ENCODE measurements at places on chromosomes 7 and 10. TPM values are rescaled to one million over a fixed set of nuclear protein-coding genes. Genes with fewer than 3 reads are reported as not detected.

- DNase-seq = no peak
Measured at GRCh38 chr10:2974083-2974482, 93.3 kb upstream of the PFKP start.

- DNase-seq = no peak
Measured at GRCh38 chr10:45265996-45266395, 49.4 kb downstream of the OR13A1 start.

- DNase-seq = no peak
Measured at GRCh38 chr7:9022456-9022855, 589.0 kb downstream of the NXPH1 start.

GRCh38 chr10:60414877-60415585 is 25.4 kb upstream of the ANK3 start:
- DNase-seq = peak; percentile 77

- DNase-seq = no peak
Measured at GRCh38 chr10:5537684-5538083, 12.9 kb downstream of the CALML3 start.

- no peak for DNase-seq
Measured at GRCh38 chr10:101047961-101048892, 13.6 kb upstream of the KAZALD1 start.

DNA sequence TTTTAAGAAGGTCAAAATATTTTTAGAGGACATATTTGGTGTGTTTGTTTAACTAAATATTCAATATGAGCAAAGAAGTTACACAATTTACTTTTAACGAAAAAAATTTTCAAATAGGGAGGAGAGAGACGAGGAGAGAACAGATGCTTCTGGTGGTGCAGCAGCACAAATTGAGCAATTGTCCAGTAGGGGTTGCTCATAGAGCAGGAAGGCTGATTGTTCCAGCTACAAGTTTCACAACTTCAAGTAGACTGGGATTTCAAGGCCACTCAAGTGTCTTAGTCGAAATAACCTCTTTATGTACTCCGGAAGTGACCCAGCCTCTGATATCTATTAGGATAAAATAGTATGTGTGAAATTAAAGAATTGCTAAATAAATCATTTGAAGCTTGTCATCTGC is 197.9 kb downstream of the HDAC9 start:
- DNase-seq = peak; percentile 30

DNA sequence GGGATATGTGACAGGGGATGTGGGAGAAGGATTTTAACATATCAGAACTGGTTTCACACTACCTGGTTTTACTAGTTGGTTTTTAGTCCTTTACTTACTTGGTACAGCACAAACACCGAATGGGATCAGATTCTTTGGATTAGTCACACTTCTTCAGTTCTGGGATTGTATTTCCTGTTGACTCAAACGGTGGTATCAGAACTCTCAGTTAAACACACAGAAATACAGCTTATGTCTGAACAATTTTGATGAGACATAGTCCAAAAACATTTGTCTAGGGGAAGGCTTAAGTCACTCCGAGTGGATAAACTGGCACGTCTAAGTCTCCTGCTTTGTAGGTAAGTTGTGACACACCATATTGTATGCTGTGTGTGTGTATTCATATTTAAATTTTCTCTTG is 480.5 kb downstream of the PHTF2 start:
- no peak for DNase-seq

GRCh38 chr7:27875061-27875460 is 135.1 kb downstream of the TAX1BP1 start:
- DNase-seq = no peak

- DNase-seq = no peak
Measured at GRCh38 chr10:6200440-6200733, 2.3 kb upstream of the PFKFB3 start.

DNA sequence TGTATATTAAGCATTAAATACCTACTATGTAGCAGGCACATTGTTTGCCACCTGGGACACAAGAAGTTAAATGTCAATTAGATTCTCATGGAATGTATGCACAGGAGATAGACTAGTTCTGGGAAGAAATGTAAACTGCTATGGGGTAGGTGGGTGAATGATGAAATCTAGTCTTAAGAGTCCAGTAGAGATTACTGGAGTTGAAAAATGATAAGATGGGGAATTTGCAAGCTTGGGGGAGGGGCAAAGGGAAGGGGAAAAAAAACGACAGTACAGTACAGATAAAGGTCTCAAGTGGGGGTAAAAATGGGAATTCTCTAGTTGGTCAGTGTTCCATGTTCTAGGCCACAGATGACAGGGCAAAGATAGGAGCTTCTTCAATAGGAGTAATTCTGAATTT is 94.4 kb downstream of the ATE1 start:
- peak; percentile 62 for DNase-seq

GRCh38 chr10:510415-510881 is 179.0 kb downstream of the DIP2C start:
- peak; percentile 29 for DNase-seq

DNA sequence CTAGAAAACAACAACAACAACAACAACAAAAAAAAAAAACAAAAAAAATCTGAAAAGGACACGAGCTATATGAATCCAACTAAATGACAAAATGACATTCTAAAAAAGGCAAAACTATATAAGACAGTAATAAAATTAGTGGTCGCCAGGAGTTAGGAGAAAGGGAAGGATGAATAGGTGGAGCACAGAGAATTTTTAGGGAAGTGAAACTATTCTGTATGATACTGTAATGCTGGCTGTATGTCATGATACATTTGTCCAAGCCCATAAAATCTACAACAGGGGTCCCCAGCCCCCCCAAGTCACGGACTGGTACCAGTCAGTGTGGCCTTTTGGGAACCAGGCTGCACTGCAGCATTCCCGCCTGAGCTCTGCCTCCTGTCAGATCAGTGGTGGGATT is 2.8 kb upstream of the PUS7 start:
- DNase-seq = no peak

DNA sequence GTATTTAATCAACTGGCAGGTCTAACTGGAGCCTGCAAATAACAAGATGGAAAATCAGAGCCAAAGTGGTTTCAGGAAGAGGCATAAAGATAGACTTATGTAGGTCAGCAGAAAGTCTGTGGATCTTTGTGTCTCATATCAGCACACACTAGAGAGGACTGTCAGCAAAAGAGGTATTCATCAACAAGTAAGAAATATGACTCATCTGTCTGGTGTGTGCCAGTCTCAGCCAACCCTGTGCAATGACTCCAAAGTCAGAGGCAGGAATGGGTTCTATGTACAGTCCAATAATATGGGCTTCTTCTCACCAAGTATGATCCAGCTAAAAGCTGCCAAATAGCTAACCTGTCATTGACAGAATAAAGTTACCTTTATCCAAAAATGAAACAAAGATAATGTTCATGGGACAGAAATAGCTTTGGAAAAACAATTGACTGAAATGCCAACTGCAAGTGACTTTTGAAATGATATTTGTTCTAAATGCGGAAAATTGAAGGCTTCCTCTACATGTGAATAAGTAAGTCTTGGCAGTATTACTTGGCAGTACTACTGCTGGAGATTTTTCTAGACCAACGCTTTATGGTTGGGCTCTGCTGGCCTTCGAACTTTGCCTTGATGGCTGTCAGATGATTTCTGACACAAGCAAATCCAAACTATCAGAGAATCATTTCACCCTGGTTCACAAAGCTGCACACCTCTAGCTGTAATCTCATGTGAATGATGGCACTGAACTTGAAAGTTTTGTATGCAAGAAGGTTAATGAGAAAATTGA is 272.3 kb upstream of the SEMA3C start:
- DNase-seq = no peak

DNA sequence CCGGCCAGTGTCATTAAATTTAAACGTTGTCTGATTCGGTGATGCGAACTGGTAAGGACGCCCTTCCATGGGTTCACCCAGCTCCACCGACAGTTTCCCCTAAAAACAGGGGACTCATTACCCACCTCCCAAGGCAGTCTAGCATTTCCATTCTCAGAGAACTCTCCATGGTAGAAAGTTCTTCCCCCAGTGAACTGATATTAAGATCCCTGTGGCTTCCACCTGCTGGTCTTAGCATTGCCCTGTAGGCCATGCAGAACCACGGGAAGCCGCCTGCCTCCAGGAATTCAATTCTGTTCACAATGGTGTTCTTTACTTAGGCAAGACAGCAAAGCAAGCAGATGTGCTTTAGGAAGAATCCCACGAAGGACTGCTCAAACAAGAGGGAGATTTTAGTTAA is 128.9 kb upstream of the NANOS1 start:
- no peak for DNase-seq

GRCh38 chr10:95394161-95394880 is 103.5 kb upstream of the PDLIM1 start:
- no peak for DNase-seq

DNA sequence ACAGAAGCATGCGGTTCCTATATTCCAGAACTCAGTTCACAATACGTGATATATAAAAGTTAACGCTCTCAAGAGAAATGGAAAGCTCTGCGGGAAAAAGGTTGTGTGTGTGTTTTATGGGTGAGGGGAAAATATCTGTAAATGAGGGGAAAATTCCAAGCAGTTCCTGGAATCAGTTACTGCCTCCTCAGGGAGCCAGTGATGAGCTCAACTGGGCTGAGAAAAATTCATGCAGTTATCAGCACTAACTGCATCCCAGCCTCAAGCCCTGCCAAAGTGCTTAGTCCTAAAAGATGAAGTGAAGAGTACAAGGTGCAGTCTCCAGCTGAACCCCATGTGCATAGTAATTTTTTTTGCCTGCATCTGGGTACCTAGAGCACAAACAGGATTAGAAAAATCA is 191.9 kb downstream of the CDK14 start:
- no peak for DNase-seq

- no peak for DNase-seq
Measured at GRCh38 chr7:1725199-1725690, 55.2 kb downstream of the ELFN1 start.

DNA sequence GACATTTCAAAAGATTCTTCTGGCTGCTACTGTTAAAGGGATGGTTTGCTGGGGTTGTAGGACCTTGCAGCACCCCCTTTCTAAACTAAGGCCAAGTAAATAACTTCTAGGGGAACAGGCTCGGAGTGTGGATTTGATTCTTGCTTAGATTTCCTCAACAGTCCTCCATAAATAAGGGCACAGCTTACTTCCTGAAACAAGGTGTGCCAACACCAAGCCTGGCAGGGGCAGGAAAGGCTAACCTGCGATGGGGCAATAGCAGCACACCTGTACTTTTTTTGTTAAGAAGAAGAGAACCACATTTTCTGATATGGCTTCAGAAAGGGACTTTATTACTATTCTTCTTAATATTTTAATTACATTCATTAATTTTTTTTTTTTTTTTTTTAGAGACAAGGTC is 121.9 kb downstream of the RNF216 start:
- DNase-seq = no peak

- DNase-seq = no peak
Measured at GRCh38 chr10:17683541-17683940, 39.6 kb downstream of the STAM start.

DNA sequence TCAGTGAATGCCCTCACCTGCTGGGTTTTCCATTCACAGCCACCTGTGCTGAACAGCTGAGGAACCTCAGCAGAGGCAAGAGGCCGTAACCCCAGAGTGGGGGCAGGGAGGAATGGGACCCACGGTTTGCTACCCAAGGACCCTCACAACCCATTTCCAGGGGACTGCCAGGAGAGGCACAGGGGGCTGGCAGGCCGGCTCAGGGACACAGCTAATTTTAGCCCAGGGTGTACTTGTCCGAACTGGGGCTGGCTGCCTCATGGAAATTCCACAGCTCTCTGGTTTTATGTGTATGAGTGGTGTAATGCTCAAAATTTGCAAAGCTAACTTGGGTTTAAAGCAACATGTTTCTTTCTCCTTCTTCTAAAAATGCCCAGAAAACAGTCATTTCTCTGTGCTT is 42.2 kb downstream of the MINDY4 start:
- DNase-seq = no peak

DNA sequence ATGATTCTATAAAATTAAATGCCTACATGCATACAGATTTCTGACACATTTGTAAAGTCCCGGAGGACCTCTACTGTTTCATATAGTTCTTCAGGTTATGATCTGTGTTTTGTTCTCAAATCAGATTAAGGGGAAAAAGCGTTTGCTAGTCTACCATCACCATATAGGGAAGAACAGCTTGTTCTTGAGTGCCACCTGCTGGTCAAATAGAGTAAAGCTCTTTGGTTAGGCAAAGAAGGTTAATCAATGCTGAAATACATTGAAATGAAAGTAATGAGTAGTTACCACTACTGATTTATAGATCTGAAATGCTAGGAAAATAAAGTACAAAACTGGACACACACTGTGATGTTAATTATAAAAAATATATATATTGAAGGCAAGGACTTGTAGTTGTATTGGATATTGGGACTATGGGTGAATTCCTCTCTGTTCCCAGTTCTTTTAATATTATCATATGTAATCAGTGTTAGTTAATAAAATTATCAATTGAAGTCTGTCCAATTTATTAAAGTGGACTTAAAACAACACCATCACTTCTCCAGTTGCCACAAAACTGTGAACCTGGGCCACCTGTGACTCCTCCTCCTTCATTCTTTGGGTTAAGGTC is 72.6 kb upstream of the PDLIM1 start:
- peak; percentile 52 for DNase-seq

HHEX gene
- total RNA-seq = 5.8 TPM

ITPRID1 gene
- total RNA-seq = 0.26 TPM

LIPM gene
- total RNA-seq = not detected

AGBL3 gene
- 6.1 TPM for total RNA-seq

TAF3 gene
- 30.6 TPM for total RNA-seq

CLDN3 gene
- total RNA-seq = 19.6 TPM

GPR85 gene
- total RNA-seq = not detected

HOXA1 gene
- total RNA-seq = 18.8 TPM

EPDR1 gene
- 0.39 TPM for total RNA-seq

CDHR1 gene
- total RNA-seq = 0.21 TPM

All from Caco-2 (cell line).